ENCODE measurements at places on chromosomes 4 and X. TPM values are rescaled to one million over a fixed set of nuclear protein-coding genes. Genes with fewer than 3 reads are reported as not detected.

Gene SASH3
- 9.3 TPM for total RNA-seq

DNA sequence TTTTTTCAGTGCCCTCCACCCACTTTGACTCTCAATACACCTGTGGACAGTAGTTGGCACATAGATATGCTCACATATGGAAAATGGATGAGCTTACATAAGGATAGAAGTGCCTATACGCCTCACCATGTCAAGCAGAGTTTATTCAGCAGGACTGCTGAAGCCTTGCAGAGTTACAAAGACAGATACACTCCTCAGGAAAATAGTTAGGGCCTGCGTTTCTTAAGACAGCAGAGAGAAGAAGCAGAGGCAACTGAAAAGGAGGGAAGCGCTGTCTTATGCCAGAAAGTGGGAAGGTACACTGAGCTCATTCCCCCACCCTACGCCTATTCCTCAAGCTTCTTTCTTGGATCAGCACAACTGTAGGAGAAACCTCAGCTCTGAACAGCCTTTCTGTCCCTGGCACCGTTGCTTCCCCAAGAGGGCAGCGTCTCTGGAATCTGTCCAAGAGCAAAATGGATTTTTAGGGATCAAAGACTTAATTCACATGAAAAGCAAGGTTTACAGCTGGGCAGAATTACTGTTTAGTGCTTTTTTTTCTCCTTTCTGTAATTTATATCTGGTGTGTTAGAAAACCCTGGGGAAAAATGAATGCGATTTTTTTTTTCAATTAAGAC lies 37.3 kb upstream of the MBTPS2 start:
- no peak for DNase-seq

Gene ATP8A1
- total RNA-seq = 11.8 TPM

DNA sequence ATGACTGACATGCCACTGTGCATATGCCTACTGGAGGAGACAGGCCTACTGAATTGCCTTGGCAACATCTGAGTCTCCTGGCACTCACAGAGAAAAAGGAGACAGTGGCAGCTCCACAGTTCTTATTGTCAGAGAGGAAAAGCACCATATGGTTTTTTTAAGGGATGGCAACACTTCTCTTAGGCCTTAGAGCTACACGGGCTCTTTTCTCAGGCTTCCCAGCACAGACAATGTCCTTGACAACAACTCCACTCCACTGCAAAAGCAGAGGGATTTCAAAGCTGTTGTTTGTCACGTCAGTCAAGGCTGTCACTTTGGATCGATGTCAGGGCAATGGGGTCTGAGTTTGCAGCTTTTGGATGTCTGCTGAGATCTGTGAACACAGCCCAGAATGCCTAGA lies 4.7 kb upstream of the CLCN4 start:
- DNase-seq = no peak

DNA sequence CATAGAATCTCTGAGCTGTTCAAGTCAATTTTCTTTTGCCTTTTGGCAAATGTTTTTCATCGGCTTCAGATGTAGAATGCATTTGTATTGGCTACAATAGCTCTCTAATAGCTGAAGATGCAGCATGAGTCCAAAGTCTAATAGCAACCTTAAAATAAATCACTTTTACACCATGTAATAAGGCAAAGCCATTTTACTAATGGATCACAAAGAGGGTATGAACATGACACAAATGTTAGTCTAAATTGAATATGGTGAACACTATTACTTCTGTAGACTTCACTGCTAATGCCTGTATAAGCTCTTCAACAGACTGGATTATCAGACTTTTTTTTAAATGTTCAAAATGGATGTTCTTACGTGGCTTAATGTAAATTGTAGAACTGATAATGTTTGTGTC lies 645.3 kb downstream of the TLL1 start:
- DNase-seq = no peak

DNA sequence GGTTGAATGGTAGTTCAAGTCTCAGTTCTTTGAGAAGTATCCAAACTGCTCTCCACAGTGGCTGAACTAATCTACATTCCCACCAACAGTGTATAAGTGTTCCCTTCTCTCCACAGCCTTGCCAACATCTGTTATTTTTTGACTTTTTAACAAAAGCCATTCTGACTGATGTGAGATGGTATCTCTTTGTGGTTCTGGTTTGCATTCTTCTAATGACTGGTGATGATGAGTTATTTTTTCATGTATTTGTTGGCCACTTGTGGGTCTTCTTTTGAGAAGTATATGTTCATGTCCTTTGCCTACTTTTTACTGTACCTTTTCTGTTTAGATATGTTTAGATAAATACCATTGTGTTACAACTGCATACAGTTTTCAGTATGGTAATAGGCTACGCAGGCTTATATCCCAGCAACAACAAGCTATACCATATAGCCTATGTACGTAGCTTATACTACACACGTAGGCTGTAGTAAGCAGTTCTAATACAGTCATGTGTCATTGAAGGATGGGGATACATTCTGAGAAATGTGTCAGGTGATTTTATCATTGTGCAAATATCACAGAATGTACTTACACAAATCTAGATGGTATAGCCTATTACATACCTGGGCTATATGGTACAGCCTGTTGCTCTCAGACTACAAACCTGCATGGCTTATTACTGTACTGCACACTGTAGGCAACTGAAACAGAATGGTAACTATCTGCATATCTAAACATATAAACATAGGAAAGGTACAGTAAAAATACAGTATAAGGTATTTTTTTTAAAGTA lies 28.1 kb downstream of the KLHL8 start:
- DNase-seq = no peak

GRCh38 chr4:100062921-100063320 lies 112.8 kb upstream of the H2AZ1 start:
- no peak for DNase-seq

Gene RIPPLY1
- not detected for total RNA-seq

DNA sequence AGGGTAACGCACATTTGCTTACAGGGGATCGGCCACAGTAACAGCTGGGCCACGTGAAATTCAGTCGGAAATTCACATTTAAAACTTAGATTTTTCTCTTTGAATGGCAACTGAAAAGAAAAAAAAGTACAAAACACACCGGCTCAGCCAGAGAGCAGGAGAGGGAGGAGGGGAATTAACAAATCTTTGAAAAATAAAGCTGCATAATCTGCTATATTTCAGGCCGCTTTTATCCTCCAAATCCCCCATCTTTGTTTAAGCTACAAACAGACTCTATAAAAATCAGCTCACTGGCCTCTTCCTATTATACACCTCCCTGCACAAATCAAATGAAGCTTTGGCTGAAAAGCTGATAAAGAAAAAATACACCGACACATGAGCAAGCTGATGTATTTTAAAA lies 169.1 kb downstream of the LDB2 start:
- DNase-seq = no peak

DNA sequence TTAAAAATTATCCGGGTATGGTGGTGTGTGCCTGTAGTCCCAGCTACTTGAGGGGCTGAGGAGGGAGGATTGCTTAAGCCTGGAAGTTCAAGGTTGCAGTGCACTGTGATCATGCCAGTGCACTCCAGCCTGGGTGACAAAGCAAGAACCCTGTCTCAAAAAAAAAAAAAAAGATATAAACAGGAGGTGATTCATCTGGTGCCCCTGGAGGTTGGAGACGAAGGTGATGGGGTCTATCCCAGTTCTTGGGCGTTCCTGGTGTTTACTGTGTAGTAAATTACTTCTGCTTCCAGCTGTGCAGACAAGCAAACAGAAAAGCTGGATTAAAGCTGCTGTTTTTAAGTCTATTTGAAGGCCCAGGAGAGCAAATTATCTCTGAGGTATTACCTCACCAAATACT lies 19.9 kb downstream of the GPKOW start:
- DNase-seq = no peak

DNA sequence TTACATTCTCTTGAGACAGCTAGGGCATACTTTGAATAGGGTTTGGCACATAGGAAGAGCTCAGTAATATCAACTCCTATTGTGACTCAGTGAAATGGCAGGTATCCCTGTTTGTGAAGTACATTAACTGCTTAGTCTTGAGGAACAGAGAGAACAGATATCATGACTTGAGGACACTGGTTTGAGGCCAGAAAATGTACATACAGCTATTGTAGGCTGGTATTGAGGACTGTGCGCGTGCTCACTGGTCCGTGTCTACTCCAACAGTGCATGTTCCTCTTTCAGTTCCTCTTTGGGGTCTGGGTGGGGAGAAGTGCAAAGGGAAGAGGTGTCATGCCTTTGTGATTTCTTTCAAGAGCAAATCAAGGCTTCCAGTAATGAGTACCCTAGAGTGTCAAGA lies 34.6 kb upstream of the TBC1D9 start:
- DNase-seq = no peak

Gene LRRC66
- total RNA-seq = 0.19 TPM

DNA sequence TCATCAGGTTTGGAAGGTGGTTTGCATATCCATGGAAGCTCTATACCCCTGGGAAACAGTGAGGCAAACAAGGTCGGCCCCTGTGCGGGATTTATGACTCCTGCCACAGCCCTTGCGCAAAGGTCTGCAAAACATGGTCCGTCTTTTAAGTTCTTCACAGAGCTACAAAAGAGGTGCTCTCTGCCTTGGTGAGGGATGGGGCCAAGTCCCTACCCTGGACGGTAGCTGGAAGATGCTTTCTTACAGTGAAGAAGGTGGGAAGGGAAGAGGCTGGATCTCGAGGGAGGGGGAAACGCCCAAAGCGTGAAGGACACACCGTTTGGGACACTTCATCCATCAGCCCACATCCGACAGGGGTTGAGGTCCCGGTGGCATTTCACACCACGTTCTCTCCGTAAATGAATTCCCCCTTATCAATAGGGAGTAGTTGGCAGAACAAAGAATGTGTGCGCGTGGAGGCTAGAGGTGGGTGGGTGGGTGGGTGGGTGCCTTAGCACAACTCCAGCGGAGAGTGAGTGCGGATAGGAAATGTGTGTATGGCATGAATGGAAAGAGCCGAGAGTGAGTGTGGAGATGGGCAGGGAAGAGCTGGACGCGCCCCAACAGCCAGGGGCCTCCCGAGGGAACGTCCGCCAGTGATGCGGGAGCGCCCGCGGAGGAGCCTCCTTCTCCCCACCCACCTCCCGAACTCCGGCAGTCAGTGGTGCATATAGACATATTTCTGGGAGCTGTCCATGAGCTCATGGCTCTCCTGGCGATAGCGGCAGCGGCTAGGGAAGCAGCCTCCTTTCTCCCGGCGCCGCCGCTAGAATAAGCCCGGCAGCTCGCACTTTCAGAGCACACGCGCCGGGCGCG lies 68.3 kb downstream of the LARP7 start:
- no peak for DNase-seq

GRCh38 chr4:587671-588350 lies 11.7 kb upstream of the TMEM271 start:
- no peak for DNase-seq

DNA sequence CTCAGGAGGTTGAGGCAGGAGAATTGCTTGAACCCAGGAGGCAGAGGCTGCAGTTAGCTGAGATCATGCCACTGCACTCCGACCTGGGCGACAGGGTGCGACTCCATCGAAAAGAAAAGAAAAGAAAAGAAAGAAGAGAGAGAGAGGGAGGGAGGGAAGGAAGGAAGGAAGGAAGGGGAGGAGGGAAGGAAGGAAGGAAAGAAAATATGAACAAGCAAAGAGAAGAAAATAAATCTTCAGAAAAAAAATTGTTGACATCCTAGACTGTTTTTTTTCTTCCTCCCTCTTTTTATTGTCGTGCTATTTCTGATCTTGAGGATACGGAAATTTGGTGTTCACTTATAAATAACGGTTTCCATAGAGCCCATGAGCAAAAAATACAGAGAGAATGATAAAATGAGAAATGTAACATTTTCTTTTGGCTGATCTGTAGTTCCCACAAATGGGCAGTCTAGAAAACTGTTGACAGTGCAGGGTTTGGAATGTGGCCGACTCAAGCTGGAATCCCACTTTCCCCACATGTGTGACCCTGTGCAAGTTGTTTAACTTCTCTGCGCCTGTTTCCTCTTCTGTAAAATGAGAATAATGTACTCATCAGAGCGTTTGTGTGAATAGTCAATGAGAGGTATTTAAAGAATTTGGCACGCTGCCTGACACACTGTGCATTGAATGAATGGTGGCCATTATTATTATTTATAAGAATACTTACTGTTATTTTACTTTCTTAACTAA lies 19.4 kb downstream of the SORBS2 start:
- no peak for DNase-seq

DNA sequence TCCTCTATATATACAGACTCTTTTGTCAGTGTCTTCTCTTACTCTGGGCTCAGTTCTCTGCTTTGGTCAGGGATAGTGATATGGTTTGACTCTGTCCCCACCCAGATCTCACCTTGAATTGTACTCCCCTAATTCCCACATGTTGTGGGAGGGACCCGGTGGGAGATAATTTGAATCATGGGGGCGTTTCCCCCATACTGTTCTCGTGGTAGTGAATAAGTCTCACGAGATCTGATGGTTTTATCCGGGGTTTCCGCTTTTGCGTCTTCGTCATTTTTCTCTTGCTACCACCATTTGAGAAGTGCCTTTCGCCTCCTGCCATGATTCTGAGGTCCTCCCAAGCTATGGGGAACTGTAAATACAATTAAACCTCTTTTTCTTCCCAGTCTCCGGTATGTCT lies 144.4 kb downstream of the GLUD2 start:
- DNase-seq = no peak

GRCh38 chr4:153318696-153319320 lies 25.7 kb upstream of the MND1 start:
- no peak for DNase-seq

GRCh38 chr4:133148690-133149363 lies at the start of gene PCDH10:
TSS of gene PCDH10 (plus strand) at chr4:133149294. CDS start at chr4:133150141, 847 bp downstream.
- DNase-seq = no peak

- no peak for DNase-seq
Observed at GRCh38 chr4:138448169-138448568, 206.0 kb upstream of the SLC7A11 start.

Gene SULT1B1
- total RNA-seq = 1.7 TPM

DNA sequence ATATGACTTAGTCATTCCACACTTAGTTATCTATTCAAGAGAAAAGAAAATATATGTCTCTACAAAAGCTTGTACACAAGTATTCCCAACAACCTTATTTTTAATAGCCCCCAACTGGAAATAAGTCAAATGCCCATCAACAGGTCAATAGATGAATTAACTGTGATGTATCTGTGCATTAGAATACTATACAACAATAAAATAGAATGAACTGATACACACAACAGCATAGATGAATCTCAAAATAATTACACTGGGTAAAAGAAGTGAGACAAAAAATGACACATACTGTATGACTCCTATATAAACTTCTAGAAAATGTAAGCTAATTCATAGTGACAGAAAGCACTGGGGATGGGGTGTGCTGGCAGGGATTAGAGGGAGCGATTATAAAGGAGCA lies 354.1 kb upstream of the DIPK2B start:
- DNase-seq = no peak

DNA sequence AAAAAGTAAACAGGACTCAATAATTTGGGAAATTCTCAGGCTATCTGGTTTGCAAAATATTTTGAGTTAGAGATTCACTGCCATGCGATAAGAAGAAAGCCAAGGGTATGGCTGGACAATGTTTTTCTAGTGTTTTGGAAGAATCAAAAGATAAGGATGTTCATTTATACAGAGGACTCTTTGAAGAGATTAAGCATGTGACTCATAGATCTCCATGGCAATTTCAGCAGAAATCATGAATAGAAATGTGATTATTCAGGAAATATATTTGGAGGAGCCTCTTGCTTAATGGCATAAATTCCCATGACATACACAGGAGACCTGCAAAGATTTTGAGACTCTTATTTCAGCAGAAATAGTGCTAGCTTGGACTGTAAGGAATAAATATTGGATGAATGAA lies 16.7 kb upstream of the FRAS1 start:
- DNase-seq = no peak

GRCh38 chr4:189050643-189051042 lies 890.0 kb upstream of the FRG1 start:
- no peak for DNase-seq

Gene ITM2A
- 16.9 TPM for total RNA-seq

- DNase-seq = no peak
Observed at GRCh38 chrX:54745676-54746075, 52.4 kb downstream of the ITIH6 start.

Gene PNMA3
- total RNA-seq = 0.48 TPM

Measured in esophagus squamous epithelium (tissue), 5 donors.